ENCODE measurements at places on chromosomes 2 and 18.

DNA sequence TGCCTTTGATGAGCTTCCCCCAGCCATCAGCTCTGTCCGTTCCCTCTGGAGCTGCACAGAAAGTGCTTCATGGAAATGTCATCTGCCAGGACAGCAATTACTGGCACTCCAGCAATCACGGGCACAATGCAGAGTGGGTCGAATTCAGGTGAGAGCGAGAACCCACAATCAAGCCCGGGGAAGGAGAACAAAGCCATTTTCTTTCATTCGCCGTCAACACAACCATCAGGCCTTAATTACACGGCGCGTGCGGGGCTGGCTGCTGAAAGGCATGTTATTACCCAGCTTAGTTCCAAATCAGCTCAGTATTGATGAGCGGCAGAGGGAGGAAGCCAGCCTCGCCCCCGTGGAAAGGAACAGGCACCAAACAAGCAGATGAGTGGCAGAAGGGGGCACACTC is 143.9 kb downstream of the MYT1L start:
- DNase-seq, result no peak

- no peak for DNase-seq
Measured at GRCh38 chr2:136351684-136352083, 233.7 kb upstream of the CXCR4 start.

- no peak for DNase-seq
Measured at GRCh38 chr18:36901277-36901701, 72.4 kb downstream of the KIAA1328 start.

- no peak for DNase-seq
Measured at GRCh38 chr2:60888853-60889252, 7.5 kb downstream of the REL start.

- no peak for DNase-seq
Measured at GRCh38 chr2:173747035-173747434, 218.1 kb downstream of the SP3 start.

- no peak for DNase-seq
Measured at GRCh38 chr2:36069074-36069473, 286.5 kb upstream of the CRIM1 start.

GRCh38 chr2:56130463-56131070 is 53.2 kb upstream of the CCDC85A start:
- DNase-seq, result no peak

DNA sequence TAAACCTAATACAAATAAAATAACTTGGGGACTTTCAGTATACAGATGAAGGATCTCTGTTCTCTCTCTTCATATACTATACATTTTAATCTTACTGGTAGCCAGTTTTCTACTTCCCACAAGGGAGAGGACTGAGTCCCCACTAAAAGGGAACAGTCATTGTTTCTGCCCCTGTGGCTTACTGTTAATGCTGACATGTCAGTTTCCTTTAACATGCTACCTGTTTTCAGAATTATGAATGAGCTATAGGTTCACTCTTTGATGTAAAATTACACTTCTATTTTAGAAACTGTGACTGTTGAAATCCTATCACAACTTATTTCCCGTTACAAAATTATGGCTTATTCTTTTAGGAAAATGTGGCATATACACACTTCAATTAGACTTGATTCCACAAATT is 207.7 kb downstream of the CDH2 start:
- DNase-seq, result no peak

- DNase-seq, result no peak
Measured at GRCh38 chr2:80016171-80016570, 288.4 kb downstream of the LRRTM1 start.

DNA sequence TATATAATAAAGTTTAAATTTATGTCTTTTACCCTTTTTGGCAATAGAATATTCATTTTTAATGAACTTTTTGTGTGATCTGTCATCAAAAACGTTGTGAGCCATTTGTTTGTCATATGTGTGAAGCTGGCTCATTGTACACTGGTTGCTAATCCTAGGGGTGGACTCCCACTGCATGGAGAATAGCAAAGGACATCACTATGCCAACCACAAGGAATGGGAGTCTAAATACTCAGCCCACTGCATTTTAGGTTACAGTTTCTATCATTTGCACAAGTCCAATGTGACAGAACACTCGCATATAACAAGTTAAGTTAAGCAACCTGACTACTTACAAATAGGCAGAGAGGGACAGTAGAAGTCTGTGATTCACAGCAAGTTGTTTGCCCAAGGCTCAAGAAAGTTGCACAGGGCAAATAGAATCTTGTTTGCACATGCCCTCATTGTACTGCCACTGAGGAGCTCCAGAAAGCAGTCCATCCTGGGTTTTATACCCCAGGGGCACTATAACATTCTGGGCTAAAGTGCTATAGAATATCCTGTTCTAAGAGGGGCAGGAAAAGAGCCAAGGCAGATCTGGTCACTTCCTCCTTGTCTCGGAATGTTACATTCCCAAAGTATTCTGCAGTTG is 545.9 kb upstream of the GCFC2 start:
- no peak for DNase-seq

GRCh38 chr18:11392980-11393885 is 216.2 kb upstream of the SLC35G4 start:
- DNase-seq, result no peak

GRCh38 chr18:48824231-48824970 is 126.4 kb downstream of the SMAD7 start:
- no peak for DNase-seq

- DNase-seq, result no peak
Measured at GRCh38 chr2:17191223-17191622, 327.0 kb downstream of the RAD51AP2 start.

DNA sequence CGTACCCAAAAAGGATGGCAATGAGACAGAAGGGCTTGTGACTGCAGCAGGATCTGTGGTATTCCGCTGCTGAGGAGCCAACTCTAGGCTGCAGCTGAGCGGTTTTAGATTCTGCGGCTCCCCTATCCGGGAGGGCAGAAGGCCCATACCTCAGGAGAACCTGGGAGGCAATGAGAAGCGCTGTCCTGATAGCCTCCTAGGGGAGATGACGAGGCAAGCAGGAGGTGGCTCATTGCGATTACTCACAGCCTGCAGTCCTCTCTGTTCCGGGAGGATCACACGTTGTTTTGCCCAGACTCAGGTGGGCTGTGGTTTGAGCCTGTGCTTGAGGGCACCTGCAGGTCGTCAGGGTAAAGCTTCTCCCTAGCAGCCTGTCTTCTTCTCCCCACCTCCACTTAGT is 65.1 kb downstream of the COA5 start:
- DNase-seq, result no peak

- DNase-seq, result no peak
Measured at GRCh38 chr2:180656455-180656847, 324.0 kb upstream of the UBE2E3 start.

- no peak for DNase-seq
Measured at GRCh38 chr2:238083919-238084318, 16.2 kb upstream of the ESPNL start.

- DNase-seq, result no peak
Measured at GRCh38 chr2:38394903-38395341, 17.8 kb upstream of the ATL2 start.
